ENCODE measurements at places on chromosomes 5 and 9.

DNA sequence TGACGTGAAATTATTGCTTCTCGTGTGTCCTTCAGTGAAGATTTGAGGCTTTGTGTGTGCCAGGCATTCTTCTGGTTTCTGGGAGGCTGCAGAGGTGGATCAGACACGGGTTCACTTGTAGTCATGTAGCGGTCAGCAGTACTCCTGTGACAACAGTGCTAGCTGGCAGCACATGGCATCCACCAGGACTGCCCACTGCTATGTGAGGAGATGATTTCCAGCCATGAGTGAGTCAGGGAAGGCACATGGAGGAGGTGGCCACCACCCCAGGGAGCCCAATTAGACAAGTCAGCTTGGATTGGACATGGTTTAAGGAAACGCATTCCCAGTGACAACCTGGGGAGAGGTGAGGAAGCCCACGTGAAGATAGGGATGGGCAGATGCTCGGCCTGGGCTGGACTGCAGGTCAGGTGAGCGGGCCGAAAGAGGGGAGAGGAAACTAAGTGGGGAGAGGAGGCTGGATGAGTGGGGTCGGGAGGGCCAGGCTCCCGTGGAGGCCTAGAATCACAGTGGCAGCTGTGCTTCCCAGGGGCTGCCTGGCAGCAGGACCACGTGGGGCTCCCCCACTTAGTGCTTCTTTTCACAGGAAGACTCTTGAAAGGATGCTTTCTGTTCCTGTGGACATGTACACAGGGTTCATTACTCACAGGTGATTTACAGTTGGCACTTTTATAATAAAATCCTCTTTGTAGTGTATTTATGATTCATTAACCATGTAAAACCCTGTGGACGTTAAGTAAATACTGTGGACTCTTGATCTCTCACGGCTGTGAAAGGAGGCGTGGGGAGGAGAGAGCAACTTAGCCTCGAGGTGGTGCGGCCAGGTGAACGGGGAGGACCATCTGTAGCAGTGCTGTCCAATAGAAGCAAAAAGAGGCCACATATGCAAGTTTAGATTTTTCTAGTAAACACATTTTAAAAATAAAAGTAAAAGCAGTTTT lies 80.0 kb upstream of the OTULINL start:
- DNase-seq, result no peak

GRCh38 chr9:122053567-122054350 lies 39.3 kb downstream of the TTLL11 start:
- DNase-seq, result peak; percentile 13

DNA sequence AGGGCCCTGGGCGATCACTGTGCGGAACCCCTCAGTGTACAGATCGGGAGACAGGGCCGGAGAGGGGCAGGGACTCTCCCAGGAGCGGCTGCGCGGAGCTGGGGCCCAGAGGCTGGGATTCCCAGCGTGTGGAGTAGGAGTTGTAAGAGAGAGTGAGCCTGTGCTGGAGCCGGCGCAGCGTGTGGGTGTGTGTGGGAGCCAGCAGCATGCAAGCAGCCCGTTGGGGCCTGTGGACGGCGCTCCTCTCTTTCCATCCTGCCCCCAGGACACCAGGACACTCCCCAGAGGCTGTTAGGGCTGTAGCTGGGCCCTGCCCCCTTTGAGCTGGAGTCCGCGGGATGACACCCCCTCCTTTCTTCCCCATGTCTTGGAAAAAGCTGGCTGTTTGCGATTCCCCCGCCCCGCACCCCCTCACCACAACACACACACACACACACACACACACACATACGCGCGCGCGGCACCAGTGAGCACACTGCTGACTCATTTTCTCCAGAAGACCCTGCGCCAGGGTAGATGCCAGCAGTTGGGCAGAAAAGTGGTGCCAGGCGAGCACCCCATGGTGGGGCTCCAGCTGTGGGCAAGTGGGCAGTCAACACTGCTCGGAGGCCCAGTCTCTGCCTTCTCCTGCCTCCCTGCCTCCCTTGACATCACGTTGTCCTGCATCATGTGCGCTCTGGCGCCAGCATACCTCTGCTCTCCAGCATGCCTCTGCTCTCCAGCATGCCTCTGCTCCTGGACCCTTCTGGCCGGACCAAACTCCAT lies 1.5 kb downstream of the COL27A1 start:
- no peak for DNase-seq

GRCh38 chr9:135992486-135993408 lies 31.6 kb upstream of the UBAC1 start:
- peak; percentile 71 for DNase-seq

DNA sequence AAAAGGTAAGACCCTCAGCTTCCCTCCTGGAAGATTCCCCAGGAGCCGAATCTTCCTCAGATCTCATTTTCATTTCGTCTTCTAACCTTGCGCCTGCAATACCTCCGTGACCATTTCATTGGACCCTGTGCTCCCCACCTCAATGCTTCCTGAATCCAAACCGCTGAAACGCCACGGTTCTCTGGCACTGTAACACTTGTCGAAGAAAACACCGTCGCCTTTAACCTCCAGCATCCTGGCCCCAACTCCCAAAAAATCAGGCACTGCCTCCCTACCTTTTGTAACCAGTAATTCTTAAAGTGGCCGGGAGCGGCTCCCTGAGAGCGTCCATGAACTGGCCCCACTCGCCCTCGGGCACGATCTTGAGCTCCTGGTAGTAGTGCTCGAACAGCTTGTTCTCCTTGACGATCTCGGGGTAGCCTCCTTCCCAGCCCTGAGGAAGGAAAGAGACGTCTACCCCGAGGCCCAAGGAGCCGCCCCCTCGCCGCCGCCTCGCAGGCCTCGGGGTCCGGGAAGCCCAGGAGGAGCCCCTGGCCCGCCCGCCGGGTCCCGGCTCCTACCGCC lies 438 bp downstream of the NSUN2 start:
- DNase-seq, result no peak

DNA sequence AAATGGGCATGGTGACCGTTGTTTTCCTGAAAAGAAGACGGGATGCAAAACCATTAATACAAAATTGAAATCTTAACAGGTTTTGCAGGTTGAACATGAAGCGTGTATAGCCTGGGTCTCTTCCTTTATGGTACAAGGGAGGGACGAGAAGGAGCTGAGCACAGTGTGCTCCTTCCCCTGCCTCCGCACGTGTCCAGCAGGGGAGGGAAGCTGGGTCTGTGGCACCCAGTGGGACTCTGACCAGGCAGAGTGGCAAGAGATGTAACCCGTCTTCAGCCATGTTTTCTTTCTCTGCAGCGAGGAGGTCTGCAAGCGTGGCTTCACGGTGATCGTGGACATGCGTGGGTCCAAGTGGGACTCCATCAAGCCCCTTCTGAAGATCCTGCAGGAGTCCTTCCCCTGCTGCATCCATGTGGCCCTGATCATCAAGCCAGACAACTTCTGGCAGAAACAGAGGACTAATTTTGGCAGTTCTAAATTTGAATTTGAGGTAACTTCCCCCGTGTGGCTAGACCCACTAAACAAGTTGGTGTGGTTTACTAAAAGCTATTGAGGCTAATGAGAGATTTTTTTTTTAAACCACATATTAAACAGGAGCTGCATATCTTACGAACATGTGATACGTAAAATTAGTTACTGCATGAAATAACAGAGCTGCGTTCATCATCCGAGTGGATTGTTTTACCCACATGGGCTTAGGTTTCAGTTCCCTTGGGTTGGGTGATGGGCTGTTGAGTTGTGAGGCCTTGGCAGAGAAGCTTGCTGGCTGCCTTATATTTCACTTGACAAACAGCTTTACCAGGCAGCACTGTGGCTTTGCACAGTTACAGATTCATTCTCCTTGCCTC lies 143.7 kb downstream of the TRIO start:
- DNase-seq, result no peak

DNA sequence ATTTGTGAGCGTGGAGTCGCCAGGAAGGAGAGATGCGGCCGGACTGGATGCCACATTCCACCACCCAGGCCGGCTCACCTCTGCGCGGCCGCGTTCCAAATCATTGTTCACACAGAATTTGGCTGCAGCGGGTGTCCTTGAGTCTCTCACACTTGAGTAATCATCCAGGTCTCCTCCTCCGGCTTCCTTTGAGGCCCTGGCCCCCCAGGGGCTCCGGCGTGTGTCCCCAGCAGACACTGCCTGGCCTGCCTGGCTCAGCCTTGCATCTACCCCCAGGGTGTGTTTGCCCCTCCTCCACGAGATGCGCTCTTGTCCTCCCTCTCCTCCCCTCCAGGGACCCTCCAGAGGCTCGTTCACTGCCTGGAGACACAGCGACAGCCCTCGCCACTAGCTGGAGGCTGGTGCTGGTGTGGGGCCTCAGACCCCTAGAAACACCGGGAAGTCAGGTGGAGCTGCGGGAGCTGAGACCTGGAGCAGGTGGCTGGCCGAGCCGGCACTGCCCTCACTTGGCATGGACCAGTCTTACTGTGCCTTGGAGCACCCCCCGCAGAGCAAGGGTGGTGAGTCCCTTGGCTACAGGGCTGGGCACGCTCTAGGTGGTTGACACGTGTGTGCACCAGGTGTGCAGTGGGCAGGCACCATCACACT lies 7.0 kb upstream of the SLC9A3 start:
- peak; percentile 31 for DNase-seq

DNA sequence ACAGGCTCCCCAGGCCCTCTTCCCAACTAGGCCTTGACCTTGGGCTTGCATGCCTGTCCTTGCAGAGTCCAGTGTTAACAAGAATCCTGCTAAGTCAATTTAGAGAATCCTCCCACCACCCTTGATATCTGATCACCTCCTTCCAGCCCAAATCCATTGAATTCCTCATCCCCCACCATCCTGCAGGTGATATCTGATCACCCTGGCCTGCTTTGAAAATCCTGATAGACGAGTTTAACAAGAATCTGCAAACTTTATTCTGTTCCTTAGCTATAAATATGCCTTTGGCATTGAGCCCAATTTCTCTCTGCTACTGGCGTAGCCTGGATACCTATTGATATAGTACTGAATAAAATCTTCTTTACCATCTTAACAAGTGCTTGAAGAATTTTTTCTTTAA lies 125.5 kb downstream of the DIRAS2 start:
- no peak for DNase-seq

DNA sequence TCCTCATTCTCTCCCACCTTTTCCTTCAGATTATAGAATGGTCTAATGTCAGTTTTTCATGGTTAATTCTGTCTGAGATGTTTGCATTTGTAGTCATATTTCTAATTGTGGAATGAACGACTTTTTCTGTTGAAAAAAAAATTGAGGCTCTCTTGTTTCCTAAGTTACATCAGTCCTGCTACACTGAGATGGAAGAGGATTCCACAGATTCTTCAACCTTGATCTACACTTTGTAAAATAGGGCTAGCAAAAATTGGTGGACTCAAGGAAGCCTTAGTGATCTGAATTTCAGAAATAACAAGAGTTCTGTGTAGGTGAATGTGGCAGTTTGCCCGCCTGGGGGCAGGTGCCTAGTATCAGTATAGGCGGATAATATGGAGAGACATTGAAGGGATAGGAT lies 51.9 kb downstream of the ERBIN start:
- no peak for DNase-seq
